ENCODE measurements at places on chromosomes 16 and 17.

DNA sequence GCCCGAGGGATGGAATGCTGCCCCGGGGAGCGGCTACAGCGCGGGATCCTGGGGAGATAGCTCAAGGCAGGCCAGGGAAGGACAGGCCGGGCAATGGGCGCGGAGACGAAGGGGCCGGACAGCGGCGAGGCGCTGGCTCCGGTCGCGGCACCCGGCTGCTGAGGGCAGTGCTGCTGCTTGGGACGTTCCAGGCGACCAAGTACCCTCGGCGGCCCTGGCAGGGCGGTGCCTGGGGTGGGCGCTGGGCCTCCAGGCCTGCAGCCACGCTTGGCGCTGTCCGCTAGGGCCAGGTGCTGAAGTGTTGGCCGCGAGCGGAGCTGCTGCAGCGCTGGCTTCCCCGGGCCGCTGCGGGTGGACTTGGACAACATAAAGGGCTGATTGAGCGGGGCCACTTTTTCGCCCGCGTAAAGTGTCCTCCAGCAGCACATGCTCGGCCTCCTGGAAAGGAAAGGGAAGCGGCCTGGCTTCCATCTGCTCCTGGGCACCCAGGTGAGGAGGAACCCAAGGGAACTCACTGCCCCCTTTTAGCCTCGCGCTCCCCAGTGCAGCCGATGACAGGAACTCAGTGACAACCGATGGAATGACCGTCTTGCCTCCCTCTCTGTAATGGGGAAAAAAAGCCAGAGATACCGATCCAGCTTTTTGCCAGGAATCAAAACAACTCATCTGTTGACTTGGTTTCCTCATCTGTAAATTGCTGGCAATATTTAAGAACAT, 23.7 kb downstream of the CLEC3A start:
- DNase-seq = no peak

DNA sequence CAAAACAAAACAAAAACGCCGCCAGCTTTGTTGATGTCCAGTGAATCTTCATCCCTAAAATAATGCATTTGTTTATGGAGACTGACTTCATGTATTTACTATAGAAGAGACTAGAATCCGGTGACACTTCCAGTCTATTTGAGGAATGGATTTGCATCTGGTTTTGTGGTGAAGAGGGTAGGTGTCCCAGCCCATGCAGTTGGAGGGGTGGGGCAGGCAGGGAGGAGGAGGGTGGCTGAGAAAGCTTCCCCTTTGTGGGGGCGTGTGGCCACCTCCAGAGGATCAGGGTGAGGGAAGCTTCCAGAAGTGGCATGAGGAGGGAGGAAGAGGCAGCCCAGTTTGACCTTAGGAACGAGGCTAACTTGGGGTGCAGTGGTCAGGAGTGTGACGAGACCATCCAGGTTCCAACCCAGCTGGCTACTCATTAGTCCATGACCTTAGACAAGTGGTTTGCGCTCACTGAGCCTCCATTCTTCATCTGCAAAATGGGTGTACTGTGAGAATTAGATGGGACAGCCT, 69.5 kb downstream of the CMIP start:
- no peak for DNase-seq

GRCh38 chr17:12993631-12994030, 24.2 kb downstream of the ELAC2 start:
- DNase-seq = no peak

DNA sequence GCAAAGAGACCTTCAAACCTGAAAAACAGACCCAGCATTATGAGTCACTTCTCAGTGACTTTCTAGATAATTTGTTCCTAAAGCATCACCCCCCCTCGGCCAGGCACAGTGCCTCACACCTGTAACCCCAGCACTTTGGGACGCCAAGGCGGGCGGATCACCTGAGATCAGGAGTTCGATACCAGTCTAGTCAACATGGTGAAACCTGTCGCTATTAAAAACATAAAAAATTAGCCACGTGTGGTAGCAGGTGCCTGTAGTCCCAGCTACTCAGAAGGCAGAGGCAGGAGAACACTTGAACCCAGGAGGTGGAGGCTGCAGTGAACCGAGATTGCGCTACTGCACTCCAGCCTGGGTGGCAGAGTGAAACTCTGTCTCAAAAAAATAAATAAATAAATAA, 24.3 kb upstream of the RNPS1 start:
- no peak for DNase-seq

- no peak for DNase-seq
These were observed 19.2 kb downstream of the WFDC1 start for GRCh38 chr16:84313921-84314320.

GRCh38 chr17:82047379-82047778, 4.2 kb downstream of the RFNG start:
- DNase-seq = no peak

- no peak for DNase-seq
These were observed 12.2 kb downstream of the SOX8 start for GRCh38 chr16:993731-994130.

- no peak for DNase-seq
These were observed 2.2 kb upstream of the MPG start for GRCh38 chr16:75580-76501.

DNA sequence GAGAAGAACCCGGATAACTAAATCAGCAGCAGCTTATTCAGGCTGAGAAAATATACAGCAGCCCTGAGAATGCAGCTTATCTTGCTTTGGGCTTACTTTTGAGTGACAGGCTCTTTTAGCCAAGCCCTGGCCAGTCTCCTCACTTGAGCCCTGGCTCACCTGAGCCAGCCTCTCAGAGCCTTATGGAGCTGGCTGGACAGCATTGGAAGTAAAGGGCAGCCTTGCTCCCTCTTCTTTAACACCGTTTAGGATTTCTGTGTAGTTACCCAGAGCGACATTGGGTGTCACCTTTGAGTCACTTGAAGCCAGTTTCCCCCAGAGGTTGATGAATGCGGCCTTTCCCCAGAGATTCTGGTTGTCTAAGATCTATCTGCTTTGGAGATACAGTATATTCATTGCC, 7.7 kb upstream of the NPIPB2 start:
- peak; percentile 24 for DNase-seq

- DNase-seq = no peak
These were observed 10.6 kb downstream of the ICAM2 start for GRCh38 chr17:64009571-64010402.

DNA sequence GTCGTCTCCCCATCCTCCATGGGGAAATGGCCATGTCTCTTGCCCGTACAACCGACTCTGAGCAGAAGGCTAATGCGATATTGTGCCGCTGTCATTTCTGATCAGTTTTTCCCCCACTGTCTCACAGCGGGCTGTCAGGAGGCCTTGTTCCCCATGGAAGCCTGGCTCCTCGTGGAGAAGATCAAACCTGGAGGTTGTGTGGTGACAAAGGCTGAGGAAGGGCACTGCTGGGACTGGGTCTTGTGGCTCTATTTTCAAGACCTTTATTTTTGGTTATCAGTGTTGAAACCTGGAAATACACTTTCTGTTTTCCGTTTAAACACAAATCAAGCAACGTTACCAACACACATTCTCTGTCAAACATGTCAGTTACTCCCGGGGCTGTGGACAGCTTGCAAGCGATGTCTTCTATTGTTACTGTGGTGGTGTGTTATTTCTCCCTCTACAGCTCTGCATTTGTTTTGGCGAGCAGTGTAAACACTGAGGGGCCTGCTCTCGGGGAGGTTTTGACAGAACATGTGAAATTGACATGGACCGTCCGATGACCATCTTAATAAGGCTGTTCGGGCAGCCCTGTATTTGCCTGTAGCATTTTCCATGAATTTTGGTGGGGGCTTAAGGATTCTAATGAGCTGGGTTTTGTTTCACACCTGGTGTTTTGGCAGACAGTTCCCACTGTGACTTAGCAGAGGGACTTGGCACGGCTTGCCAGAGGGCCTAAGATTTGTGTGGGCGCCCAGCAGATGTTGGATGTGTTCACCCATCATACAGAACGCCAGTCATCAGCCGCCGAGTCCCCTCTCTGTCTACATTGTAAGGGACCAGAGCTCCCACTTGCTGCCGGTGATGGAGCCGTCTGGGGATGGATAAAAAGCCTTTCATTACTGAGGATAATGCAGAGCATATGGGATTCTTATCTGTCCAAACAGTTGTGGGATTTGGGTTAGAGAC, 12.5 kb downstream of the RBFOX1 start:
- DNase-seq = peak; percentile 78

GRCh38 chr17:14730821-14731220, 429.9 kb downstream of the HS3ST3B1 start:
- DNase-seq = no peak

- peak; percentile 24 for DNase-seq
These were observed 20.0 kb downstream of the ADAMTS18 start for GRCh38 chr16:77414752-77415231.

DNA sequence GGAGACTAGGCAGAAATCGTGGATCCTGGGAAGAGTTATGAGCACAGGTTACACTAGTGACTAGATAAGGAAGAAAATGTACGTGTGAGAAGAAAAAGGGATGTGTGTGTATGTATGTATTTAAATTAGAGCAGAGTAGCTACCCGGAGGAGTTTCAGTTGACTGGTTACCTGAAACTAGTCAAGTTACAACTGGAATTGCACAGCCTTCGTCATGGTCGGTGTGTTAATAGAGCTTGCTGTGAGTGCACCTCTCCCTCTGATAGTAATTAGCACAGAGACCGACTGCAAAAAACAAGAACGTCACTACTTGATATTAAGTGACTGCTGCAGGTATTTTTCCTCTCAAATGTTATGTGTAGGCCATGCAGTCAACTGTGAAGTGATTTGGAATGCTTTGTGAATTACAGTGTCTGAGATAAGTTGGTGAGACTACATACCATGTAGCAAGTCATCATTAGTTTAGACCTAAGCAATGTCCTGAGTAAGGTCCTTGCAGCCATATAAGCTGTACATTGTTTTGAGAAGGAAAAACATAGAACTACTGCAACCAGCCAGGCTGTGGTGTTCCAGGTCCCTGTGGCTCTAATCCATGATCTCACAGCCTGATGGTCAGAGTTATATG, 95.7 kb downstream of the WNT3 start:
- DNase-seq = no peak

- no peak for DNase-seq
These were observed 195.5 kb downstream of the COPRS start for GRCh38 chr17:31663576-31663975.

GRCh38 chr17:3529817-3530741, 27.5 kb downstream of the TRPV3 start:
- no peak for DNase-seq

DNA sequence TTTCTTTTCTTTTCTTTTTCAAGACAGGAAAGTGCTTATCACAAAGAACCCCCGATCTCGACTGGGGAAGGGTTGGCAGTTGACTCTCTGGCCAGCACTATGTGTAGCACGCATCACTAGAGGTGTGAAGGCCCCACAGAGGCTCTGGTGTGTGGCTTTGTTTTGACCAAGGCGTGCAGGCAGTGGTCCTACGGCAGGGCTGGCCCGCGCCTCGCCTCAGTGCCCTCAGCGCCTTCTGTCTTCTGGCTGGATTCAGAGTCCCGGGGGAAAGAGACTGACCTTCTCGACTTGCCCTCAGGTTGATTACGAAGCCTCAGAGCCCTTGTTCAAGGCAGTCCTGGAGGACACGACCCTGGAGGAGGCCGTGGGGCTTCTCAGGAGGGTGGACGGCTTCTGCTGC, 18.7 kb downstream of the SGSH start:
- no peak for DNase-seq

GRCh38 chr16:58462997-58463941, 36.7 kb upstream of the NDRG4 start:
- DNase-seq = no peak
